ENCODE measurements at places on chromosomes 2 and 18.

DNA sequence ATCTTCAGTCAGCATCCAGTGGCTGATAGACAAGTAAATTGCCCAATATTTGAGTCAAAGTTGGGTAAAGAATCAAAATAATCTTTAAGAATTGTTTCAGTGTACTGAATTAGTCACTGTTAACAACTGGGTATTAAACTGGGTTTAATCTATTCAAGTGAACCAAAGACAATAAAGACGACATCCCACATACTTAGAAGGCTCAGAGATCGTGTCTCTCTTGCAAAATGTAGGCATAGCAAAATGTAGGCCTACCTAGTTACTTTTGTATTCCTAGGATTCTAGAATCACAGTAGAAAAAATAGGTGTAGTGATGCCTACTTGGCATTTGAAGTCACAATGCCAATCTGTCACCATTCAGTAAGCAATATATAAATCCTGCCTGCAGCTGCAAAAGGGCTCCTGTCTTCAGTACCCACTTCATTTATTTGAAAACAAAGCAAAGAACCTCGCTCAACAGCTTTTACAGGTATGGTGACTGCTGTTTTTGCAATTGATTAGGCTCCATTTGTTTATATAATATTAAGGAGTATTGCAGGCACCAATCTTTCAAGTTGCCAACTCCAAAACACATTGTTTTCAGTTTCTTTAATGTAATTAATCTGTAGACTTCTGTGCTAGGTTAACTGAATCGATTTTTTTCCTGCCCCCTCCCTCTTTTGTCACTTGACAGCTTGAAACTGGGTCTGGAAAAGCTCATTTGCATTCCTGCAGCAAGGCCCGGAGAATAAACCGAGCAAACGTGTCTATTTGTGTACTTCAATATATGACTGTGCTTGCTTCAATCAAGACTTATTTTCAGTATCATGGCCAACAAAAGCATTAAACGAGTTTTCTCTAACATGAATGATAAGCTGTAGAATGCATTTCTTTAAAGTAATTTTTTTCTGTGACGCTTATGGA lies 1074.9 kb downstream of the TDRD15 start:
- no peak for DNase-seq

DNA sequence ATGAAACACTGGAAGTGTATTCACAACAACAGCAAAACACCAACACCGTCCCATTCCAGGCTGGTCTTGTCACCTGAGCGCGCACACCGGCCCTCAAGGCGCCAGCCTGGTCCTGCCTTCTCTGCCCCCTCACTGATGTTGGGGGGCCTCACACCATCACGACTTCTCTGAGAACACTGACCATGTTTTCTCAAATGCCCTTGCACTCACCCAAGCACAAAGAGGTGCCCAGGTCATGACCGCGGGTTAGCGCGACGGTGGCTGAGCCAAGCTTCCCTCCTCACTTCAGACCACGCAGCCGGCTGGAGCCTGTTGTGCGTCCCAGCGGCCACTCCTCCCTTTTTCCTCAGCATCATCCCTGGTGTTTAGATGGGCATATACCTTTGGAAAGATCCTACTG lies 101.3 kb upstream of the SALL3 start:
- DNase-seq, result no peak

GRCh38 chr2:237161189-237161588 lies 75.5 kb downstream of the COPS8 start:
- DNase-seq, result no peak

DNA sequence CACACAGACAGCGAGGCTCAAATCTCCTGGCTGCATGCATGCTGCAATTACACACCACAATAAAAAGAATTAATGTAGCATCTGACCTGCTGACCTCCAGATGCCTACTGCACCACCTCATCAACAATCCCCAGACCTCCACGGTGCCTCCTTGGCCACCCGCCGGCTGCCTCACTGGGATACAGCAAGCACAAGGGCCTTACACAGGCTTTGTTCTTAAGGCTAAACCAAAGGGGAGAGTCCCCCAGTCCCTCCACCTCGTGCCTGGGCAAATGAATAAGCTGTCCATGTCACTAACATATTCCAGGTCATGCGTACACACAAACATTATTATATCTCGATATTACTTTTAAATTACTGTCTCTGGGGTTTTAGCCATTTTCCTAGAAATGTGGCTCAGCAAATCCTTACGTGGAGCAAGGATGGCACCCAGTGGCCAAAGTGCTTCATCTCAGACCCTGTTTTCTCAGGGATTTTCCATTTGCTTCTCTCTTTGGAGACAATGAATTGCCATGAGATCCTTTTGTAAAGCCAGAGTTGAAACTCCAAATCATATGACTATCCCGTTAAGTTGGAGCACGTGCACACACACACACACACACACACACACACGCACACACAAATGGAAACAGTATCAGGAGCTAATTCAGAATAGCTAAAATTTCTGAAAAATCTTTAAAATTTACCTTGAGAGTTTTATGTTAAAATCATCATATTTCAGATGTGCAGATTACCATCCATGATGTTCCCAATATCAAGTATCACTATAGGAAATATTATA lies 313.8 kb downstream of the PDE11A start:
- peak; percentile 48 for DNase-seq

- DNase-seq, result peak; percentile 67
Measured at GRCh38 chr2:9205486-9205885, 1.1 kb upstream of the ASAP2 start.

- no peak for DNase-seq
Measured at GRCh38 chr2:234752966-234753365, 198.9 kb upstream of the SH3BP4 start.

GRCh38 chr2:44920751-44921150 lies 20.8 kb upstream of the SIX3 start:
- no peak for DNase-seq

DNA sequence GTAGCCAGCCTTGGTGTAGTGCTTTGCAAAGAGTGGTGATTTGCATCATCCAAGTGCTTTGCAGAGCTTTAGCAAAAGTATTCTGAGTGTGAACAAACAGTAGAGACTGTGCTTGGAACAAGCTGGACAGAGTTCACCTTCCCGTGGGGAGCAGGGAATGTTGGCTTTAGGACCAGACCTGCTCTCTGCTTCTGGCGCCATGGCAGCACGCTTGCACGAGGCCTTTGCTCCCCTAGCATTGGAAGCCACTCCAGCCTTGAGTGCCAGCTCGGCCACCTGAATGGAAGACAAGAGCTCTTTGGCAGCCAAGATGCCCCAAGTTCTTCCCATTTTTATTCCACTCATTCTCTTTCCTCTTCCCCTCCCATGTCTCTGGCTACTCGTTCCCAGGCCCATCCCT lies 250.8 kb upstream of the OSR1 start:
- no peak for DNase-seq

GRCh38 chr2:112880091-112880531 lies 30.9 kb upstream of the IL37 start:
- peak; percentile 26 for DNase-seq

GRCh38 chr2:57880967-57881366 lies 165.6 kb upstream of the VRK2 start:
- no peak for DNase-seq

DNA sequence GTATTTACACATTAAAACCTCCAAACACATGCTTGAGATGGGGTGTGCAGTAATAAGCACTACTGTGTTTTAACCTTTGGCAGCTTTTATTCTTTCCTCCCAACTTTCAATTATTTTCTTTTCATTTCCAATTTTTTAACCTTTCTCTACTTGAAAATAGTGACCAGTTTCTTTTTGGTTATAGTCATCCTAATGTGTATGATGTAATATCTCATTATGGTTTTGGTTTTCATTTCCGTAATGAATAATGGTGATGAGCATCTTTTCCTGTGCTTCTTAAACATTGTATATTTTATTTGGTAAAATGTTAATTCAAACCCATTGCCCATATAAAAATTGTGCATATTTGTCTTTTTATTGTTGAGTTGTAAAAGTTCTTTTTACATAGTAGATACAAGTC lies 103.5 kb downstream of the BMPR2 start:
- DNase-seq, result no peak

GRCh38 chr18:64202863-64203262 lies 54.0 kb upstream of the LINC00305 start:
- DNase-seq, result no peak

- no peak for DNase-seq
Measured at GRCh38 chr2:215567504-215567903, 131.6 kb upstream of the FN1 start.

DNA sequence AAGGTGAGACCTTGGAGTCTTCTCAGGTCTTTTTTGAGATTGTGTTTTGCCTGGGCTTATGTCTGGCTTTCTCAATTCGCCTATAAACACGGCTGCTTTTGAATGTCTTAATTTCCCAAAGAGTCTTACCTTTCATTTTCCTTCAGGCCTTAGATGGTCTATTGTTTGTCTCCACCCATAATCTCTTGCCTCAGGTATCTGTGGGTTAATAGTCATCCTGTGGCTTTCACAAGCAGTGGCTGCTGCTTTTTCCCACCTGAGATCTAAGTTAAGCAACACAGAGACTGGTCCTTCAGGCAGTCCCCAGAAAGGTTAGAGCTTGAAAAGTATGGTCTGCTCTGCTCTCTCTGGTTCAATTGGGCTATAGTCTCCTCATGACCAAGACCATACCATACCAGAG lies 275.3 kb downstream of the INSIG2 start:
- no peak for DNase-seq

GRCh38 chr2:151947813-151948165 lies 119.6 kb upstream of the ARL5A start:
- DNase-seq, result peak; percentile 8

GRCh38 chr2:197597166-197597565 lies 78.2 kb downstream of the RFTN2 start:
- no peak for DNase-seq

- no peak for DNase-seq
Measured at GRCh38 chr2:46803911-46804670, 111.5 kb downstream of the MCFD2 start.

- DNase-seq, result peak; percentile 49
Measured at GRCh38 chr2:85888020-85888683, 638 bp downstream of the ST3GAL5 start.

DNA sequence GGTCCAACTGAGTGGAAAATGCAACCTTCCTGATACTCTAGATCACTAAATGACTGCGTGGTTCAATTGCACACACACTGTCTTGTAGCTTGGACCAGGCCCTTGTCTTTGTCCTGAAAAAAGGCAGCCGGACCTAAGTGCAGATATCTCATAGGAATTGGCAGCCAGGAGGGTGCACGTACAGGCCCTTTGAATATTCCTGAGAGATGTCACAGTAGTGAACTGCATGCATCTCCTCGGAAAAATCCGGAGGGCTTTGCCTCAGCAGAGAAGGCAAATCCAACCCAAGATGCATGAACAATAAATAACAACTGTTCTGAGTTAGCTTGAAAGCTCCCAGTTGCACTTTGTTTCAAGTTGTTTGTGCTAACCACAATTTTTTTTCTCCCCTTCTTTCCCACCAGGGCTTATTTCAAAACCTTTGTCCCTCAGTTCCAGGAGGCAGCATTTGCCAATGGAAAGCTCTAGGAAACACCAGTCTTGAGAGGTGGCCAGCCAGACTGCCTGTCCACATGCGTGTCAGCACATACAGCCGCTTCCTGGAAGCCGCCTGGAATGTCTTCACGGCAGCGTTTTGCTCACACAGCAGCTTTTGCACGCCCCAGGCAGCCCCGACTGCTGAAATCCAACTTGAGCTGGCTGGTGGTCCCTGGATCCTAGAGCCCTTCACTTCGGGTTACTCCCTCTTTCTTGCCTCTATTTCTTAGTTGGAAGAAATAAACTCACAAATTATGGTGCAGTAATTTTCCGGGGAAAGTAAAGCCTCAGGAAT lies 54.4 kb upstream of the FOSL2 start:
- no peak for DNase-seq

DNA sequence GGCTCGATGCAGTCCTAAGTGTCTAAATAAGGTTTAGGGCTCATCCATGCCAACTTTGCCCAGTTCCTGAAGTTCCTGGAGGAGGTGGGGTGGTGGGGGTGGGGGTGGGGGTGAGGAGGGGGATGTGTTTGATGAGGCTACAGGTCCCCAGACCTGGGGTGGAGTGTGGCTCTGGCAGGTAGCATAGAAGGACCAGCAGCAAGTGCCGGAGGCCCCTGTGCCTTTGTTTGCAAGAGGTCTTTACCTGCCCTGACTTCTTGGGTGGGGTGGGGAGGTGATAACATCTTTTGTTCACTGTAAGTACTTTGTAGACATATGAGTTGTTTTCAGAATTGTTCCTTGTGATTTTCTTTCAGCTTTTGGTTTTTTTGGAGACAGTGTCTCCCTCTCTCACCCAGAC lies 10.0 kb downstream of the SH3BP4 start:
- DNase-seq, result no peak

DNA sequence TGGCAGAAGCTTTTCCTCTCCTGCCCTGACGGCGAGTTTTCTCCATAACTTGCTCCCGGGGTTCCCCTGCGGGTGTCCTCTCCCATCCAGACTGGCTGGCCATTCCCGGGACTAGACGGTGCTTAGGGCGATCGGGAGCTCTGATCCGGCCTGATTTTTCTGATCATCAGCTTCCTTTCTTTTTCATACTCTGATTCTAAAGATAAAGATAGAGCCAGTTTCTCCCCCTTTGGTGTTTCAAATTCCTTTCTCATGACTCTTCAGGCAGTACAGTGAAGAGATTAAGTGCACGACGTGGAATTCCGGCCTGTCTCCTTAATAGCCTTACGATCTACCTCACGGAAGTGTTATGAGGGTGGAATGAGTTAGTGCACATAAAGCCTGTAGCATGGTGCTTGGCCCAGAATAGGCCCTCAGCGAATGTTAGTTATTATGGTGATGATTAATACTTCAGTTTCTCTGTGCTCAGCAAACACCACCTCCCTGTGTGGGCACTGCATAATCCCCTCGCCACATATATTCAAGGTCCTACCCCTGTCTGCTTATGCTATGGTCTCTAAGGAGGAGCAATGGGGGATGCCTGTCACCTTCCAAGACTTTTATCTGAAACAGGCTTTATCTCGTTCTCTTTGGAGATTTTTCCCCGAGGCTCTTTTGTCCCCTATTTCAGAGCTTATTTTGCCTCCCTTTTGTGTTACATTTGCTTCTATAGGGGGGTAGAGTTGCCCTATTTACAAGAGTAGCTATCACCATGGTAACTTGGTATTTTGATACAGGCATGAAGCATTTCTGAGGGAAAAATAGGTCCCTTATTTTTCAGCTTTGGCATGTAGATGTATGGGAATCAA lies 254.8 kb downstream of the CDH2 start:
- DNase-seq, result no peak

GRCh38 chr2:166074430-166074829 lies 53.4 kb downstream of the SCN1A start:
- DNase-seq, result no peak

DNA sequence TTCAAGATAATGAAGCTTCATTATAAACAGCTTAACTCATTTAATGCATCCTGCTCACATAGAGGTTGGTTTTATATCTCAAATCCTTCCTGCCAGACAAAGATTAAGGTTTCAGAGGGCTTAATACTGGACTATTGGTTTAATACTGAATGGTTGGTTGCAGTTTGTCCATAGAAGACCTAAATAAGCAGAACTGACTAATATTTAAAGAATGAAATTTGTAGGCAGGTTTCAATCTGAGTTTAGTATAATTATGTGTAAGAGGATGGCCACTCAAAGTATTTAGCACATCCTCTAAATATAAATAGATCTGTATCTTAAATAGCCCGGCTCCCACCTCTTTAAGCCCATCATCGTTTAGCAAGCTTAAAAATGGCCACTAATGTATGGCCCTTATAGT lies 92.5 kb downstream of the EPB41L5 start:
- DNase-seq, result no peak
